ENCODE measurements at places on chromosomes 5 and 9. TPM values are rescaled to one million over a fixed set of nuclear protein-coding genes. Genes with fewer than 3 reads are reported as not detected.

PCDH12 gene
- 7.2 TPM for total RNA-seq

SOHLH1 gene
- total RNA-seq, result not detected

- DNase-seq, result no peak
Measured at GRCh38 chr5:65828022-65828896, 98.1 kb upstream of the ERBIN start.

SAXO1 gene
- 0.11 TPM for total RNA-seq

GRCh38 chr9:18422296-18423036 lies 51.5 kb upstream of the ADAMTSL1 start:
- no peak for DNase-seq

DNA sequence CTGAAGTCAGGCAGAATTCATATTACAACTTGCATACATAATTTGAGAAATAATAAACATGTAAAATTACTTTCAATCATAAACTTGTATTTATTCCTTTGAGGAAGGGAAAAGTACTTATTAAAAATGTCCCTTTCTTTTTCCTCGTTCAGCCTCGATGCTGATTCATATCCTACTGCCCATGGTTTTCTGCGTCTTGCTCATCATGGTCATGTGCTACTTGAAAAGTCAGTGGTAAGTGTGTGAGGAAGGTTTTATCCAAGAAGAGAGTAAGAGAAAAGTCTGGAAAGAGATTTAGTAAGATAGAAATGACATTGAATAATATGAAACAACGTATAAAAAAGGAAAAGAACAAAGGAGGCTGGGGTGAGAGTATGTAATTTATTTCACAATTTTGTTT lies 85.9 kb downstream of the OSMR start:
- DNase-seq, result no peak

STOM gene
- total RNA-seq, result 306 TPM

ANKH gene
- 388 TPM for total RNA-seq

- DNase-seq, result peak; percentile 91
Measured at GRCh38 chr5:110086658-110087388, 397.1 kb downstream of the MAN2A1 start.

RAI14 gene
- 134 TPM for total RNA-seq

- DNase-seq, result no peak
Measured at GRCh38 chr5:107431998-107432397, 238.7 kb downstream of the EFNA5 start.

CD74 gene
- 1,940 TPM for total RNA-seq

DNA sequence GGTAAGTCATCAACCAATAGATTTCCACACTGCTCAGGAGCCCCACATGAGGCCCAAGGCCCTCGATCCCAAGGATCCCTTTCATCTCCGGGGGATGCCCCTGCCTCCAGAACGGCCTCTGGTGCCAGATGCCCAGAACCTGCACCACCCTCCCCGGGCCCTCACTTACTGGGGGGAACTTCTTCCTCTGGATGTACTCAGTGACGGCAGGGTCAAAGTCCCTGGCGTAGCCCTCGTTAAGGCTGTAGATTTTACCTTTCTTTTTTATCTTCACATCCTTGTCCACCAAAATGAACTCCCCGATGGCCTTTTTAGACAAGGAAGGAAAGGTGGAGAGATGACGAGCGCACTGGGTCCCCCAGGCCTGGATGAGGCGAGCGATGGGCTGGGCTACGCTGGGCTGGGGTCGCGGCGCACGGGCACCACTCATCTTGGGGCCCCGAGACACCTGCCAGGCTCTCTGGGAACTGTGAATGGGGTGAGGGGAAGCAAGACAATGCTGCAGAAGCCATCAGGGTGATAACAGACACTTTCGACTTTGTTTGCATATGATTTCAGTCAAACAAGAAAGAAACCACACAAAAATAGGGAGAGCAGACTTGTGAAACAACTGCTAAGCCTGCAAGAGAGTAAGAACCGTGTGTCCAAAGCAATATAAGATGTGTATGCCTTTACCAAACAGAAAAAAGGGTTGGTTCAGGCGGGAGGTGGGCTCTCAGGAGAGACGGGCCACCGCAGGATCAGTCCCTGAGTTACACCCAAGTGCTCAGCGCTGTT lies 13.2 kb upstream of the FBP2 start:
- no peak for DNase-seq

GRCh38 chr5:40491644-40492043 lies 188.1 kb upstream of the PTGER4 start:
- no peak for DNase-seq
